ENCODE measurements at places on chromosomes 7 and 10.
A peak's percentile ranks its signal among the peaks of the same experiment; 100 is the strongest.

- no peak for DNase-seq
Measured at GRCh38 chr10:124971276-124971675, 29.4 kb downstream of the ZRANB1 start.

DNA sequence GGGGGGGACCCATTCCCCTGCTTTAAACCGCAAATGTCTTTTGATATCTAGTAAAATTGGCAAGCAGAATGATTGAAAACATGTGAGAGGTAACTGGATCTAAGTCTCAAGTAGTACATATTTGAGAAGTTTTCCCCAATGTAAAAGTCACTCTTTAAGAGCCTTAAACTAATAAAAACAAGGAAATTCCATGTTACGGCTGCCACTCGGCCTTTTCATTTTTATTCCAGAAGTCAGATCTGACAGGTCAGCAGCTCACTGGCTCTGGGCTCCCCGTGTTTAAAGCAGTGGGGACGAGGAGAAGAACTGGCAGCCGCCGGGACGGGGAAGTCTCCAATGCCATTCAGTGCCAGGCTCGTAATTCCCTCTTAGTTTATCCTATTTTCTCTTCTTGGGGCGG, 80.7 kb downstream of the CUX1 start:
- DNase-seq: no peak

- DNase-seq: no peak
Measured at GRCh38 chr10:43284341-43284910, 17.6 kb upstream of the RASGEF1A start.

GRCh38 chr10:48516911-48517310, 88.0 kb downstream of the ARHGAP22 start:
- DNase-seq: no peak

- no peak for DNase-seq
Measured at GRCh38 chr7:96224685-96225084, 97.2 kb downstream of the SLC25A13 start.

- no peak for DNase-seq
Measured at GRCh38 chr7:146002431-146003078, 114.0 kb upstream of the CNTNAP2 start.

GRCh38 chr7:135177028-135177696, 6.7 kb upstream of the CYREN start:
- no peak for DNase-seq

- DNase-seq: no peak
Measured at GRCh38 chr10:31000867-31001266, 30.8 kb downstream of the ZNF438 start.

DNA sequence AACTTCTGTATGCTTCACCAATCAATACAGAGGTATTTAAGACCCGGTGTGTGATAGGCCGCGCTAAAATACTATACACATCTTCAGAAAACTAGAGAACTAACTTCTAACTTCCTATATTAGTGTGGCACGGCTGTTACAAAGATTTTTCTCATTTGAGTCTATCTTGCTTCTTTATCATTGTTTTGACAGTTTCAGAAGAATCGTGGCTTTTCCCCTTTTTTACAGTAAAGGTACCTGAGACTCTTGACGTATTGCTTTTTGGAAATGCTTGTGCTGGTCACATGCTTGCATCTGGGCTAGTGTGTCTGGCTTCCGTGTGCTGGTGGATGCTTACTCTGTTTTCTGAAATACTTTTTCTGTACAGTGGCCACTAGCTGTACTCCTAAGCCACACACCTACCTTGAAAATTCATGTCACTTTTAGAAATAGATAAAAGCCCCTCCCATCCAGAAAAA, 12.7 kb downstream of the IKZF1 start:
- DNase-seq: no peak

DNA sequence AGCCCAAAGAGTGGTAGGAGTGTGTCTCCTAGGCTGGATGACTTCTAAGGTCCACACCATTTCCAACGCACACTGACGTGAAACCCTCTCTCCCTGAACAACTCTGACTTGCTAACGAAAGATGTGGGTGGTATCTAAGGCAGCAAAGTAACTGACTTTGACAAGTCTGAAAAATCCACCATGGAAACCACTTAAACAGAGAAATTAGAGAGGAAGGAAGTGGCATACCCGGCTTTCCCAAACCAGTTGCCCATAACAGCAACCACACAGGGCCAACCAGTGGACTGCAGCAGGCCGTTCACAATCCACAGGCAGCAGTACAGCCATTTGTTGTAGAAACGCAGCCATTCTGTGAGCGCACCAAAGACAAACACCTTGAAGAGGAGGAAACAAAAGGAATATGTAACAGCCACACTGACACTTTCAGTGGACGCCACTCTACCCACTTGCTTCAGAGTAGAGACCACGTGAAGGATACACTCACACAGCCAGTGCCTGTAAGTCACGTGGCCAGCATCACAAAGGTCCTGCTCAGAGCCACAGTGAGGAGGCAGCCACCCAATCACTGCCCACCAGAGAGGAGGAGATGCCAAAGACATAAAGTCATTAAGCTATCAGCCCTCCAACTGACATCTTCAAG, 39.8 kb downstream of the SLC37A3 start:
- no peak for DNase-seq

DNA sequence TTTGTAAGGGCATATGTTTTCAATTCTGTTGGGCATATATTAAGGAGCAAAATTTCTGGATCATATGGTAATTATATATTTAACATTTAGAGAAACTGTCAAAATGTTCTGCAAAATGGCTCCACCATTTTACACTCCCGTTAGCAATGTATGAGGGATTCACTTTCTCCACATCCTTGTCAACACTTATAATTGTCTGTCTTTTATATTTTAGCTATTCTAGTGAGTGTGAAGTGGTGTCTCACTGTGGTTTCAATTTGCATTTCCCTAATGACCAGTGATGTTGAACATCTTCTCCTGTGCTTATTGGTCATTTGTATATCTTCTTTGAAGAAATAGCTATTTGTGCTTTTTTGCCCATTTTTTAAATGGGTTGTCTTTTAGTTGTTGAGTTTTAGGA, 8.1 kb upstream of the KLHDC10 start:
- DNase-seq: no peak

DNA sequence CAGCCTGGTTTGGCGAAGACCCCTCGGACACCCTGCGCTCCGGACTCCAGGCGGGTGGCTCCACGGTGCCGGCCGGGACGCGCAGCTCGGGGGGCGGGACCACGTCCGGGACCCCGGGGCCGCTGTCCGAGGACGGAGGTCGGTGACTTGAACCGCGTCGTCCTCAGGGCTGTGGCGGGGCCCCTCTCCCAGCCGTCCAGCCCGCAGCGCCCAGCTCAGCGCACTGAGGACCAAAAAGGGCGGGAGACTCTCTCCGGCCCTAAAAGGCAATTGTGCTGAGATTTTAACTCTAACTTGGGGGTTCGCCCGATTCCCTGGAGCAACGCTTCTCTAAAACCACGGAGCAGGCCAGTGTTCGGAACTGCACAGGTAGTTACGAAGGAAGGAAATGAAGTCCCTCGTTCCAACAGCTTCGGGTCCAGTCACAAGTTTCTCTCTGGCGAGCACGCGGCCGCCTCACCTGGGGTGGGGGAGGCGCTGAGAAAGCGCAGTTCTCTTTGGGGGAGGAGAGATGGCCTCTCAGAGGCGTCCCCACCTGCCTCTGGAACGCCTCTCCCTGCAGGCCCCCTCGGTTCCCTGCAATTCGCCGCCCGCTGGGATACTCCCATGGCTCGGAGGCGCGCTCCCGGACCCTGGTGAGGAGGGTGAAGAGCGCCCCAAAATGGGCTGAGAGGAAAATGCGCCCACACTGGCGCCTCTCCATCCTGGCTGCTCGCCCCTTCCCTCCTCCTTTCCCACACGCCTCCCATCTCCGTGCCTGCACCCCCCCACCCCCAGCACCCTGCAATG, 352.7 kb downstream of the DNAJB6 start:
- no peak for DNase-seq

DNA sequence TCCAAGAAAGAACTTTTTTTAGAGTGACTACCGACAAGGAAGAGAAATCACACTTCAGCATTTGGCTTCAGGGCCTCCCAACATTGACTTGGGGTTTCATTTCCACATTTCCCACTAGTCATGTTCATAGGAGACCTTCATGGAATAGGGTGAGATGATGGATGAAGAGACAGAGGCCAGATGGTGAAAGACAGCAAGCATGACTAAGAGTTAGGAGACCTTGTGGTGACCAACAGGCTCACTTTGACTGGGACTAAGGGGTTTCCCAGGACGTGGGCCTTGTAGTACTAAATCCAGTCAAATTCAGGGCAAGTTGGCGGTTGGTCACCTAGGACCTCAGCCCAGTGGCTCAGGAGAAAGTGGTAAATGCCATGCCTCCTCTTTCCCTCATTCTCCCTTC, 3.0 kb upstream of the GIMAP5 start:
- DNase-seq: no peak

- DNase-seq: no peak
Measured at GRCh38 chr7:112784603-112785002, 5.6 kb downstream of the TMEM168 start.

DNA sequence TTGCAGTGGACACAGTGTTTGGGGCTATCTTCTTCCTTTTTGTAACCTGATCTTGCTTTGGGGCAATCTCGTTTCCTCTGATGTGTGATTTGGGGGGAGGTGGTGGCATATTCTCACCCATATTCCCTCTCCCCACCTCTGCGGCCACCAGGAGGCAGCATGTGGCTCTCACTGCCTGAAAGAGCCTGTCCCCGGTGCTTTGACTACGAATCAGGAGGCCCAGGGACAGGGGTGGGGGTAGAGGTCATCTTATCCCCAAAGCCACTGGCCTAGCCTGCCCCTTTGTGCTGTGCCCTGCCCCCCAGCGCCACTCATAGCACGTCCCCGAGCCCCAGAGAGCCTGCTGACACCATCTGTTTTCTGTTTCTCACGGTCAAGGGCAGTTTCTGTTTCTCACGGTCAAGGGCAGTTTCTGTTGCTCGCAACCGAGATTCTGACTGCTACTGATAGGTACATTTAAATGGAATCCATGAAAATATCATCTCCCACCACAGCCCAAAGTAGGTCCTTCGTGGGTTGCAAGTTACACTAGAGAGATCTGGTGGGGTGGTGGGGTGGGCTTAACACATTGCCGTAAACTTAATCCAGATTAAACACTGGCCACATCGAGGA, 28.2 kb downstream of the PHYH start:
- DNase-seq: peak; percentile 89

- DNase-seq: no peak
Measured at GRCh38 chr10:125222515-125223308, 62.3 kb upstream of the CTBP2 start.

GRCh38 chr10:11148142-11149028, 130.7 kb downstream of the CELF2 start:
- no peak for DNase-seq

- no peak for DNase-seq
Measured at GRCh38 chr7:39219869-39220268, 242.2 kb downstream of the POU6F2 start.

GRCh38 chr10:124357561-124357885, 61.2 kb downstream of the OAT start:
- DNase-seq: no peak

- no peak for DNase-seq
Measured at GRCh38 chr10:118523775-118524174, 71.7 kb downstream of the PRLHR start.

- peak; percentile 71 for DNase-seq
Measured at GRCh38 chr7:100122568-100122967, 3.1 kb downstream of the CNPY4 start.

GRCh38 chr10:71228875-71229675, 16.7 kb downstream of the UNC5B start:
- DNase-seq: no peak

GRCh38 chr7:22438994-22439393, 61.0 kb downstream of the STEAP1B start:
- no peak for DNase-seq

DNA sequence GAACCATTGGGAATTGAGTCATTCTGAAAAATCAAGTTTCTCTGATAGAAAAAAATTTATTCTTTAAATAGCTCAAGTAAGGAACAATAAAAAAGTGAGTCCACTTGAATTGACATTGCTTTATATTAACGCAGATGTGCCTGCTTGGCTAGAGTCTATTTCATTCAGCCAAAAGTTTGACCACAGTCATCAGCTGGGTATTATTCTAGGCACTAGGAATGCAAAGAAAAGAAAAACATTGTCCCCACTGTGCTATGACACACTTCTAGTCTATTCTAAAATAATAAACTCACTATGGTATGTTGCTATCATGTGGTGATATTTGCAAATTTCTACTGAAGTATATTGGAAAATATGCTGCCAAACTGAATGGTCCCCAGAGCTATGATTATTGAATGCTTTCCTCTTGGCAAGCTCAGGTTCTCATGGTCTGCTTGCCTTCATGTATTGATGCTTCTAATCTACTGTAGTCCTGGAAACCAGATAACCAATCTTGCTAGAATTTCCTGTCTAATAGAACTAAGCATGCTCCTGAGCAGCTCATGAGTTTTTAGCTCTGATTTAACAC, 8.3 kb downstream of the SFRP4 start:
- DNase-seq: no peak

DNA sequence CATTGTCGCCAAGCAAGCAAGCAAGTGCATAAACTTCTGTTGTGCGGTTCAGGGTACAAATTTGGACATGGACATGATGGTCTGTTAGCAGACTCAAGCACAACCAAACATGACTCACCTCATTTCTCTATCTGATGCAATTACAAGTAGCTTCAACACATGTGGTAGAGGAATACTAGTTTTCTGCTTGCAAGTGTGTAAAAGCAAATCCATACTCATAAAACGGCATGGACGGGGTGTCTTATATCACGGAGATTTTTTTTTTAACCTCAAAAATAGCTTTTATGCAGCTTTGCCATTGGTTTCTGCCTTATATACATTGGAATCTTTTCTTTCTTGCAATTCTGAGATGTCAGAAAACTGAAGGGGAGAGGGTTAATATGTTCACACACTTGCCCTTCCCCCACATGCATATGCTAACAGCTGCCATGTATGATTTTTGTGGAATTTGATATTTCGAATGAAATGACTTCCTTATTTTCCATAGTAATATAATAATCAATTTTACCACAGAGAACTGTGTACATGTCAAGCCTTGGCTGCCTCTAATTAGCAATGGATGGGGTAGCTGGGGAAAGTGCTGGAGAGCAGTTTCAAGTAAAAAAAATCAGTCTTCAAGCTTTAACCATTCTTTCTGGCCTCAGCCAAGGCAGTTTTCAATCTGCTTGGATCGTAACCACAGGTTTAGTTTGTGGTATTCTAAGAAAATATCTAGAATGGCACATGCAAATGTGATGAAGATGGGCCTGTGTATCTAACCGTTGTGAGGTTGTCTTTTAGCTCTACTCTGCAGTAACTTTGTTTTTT, 106.0 kb upstream of the PDCD4 start:
- peak; percentile 28 for DNase-seq

- DNase-seq: no peak
Measured at GRCh38 chr10:88004451-88004850, 141.0 kb downstream of the PTEN start.

GRCh38 chr10:115761166-115761565, 511.8 kb downstream of the GFRA1 start:
- no peak for DNase-seq

DNA sequence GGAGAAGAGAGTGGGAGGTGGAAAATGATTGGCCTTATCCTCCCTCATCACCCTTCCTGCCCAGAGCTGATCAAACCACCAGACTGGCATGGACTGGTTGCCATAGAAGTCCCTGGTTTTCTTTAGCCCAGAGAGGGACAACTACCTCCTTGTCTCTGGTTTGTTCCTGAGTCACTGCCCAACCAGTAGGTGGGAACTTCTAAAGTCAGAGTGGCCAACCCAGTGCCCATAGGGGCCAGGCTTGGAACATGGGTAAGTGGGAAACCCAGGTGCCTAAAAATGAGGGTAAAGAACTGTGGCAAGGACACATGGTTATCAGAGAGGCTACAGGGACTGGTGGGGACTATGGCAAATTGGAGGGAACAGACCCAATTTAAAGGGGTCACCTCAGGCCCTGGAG, 63.8 kb downstream of the FAM241B start:
- no peak for DNase-seq
